ENCODE measurements at places on chromosomes 12 and 14. TPM values are rescaled to one million over a fixed set of nuclear protein-coding genes. Genes with fewer than 3 reads are reported as not detected.

SDR9C7 gene
- total RNA-seq = not detected

MYO1H gene
- total RNA-seq = 0.64 TPM

TUNAR gene
- total RNA-seq = not detected

RNASE4 gene
- 42.5 TPM for total RNA-seq

IFNG-AS1 gene
- not detected for total RNA-seq

TM7SF3 gene
- 68.9 TPM for total RNA-seq

FOXG1 gene
- total RNA-seq = not detected
